ENCODE measurements at places on chromosomes 5 and 9. TPM values are rescaled to one million over a fixed set of nuclear protein-coding genes. Genes with fewer than 3 reads are reported as not detected.

- H3K4me3 ChIP-seq, result no peak overlapping the region
- no peak for DNase-seq
- no peaks in the 10 kb centered on the region for H3K36me3 ChIP-seq
- H3K4me1 ChIP-seq, result no peaks in the 10 kb centered on the region
- H3K27ac ChIP-seq, result no peak overlapping the region
Observed at GRCh38 chr9:115992834-115993233, 160.8 kb upstream of the PAPPA start.

Gene ADAMTS2
- 10.6 TPM for total RNA-seq

DNA sequence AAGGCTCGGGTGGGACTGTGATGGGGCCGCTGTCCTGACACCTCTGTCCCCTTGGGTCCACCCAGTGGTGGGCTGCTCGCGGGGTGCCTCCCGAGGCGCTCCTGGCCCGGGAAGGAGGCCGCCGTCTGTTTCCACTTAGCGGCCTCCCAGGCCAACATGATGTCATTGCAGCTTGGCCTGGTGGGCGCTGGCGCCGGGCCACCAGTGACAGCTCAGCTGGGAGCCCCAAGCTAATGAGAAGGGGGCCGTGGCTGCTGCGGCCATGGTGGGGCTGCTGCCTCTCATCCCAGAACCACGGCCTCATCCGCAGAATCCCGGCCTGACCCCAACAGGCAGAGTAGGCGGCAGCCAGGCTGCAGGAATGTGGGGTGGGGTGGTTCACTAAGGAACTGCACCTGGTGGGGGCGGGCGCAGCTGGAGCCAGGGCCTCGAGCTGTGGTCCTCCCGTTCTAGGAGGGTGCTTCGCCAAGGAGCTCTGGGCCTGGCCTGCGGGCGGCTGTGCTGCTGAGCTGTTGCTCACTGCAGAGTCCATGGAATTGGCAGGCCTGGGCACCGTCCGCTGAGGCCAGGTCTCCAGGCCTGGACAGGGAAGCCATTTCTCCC is 123.5 kb upstream of the COL5A1 start:
- DNase-seq, result no peak
- no peaks in the 10 kb centered on the region for H3K36me3 ChIP-seq
- H3K27me3 ChIP-seq, result no peaks in the 10 kb centered on the region
- H3K4me3 ChIP-seq, result no peak overlapping the region

Gene TAF1L
- not detected for total RNA-seq

GRCh38 chr5:146993876-146994530 is 115.4 kb upstream of the PPP2R2B start:
- DNase-seq, result no peak
- H3K27me3 ChIP-seq, result no peaks in the 10 kb centered on the region
- no peak overlapping the region for H3K4me3 ChIP-seq
- H3K36me3 ChIP-seq, result no peaks in the 10 kb centered on the region
- H3K27ac ChIP-seq, result no peak overlapping the region

DNA sequence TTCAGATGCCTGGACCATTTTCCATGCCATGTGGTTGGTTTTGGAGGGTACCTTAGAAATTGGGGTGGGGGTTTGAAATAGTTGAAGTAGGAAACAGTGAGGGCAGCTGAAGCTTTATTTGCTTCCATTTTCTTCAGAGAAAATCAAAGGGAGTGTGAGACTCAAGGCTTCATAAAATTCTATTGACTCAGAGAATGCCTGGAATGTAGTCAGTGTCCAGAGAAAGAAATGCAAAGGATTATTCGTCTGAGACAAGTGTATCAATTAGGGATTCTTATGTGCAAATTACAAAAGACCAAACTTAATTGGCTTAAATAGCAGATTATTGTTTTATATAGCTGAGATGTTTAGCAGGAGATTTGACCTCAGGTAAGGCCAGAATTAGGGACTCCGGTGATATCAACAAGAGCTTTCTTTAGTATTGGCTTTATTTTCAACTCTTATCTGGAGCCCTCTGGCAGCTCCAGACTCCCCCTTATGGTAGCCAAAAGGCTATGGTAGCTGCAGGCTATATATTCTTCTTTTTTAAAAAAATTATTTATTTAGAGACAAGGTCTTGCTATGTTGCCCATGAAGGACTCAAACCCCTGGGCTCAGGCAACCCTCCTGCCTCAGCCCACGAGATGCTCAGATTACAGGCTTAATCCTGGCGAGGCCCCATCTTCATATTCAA is 38.9 kb downstream of the PTTG1 start:
- H3K36me3 ChIP-seq, result no peaks in the 10 kb centered on the region
- no peak overlapping the region for H3K27ac ChIP-seq
- H3K27me3 ChIP-seq, result no peaks in the 10 kb centered on the region
- no peaks in the 10 kb centered on the region for H3K4me1 ChIP-seq
- H3K4me3 ChIP-seq, result no peak overlapping the region

DNA sequence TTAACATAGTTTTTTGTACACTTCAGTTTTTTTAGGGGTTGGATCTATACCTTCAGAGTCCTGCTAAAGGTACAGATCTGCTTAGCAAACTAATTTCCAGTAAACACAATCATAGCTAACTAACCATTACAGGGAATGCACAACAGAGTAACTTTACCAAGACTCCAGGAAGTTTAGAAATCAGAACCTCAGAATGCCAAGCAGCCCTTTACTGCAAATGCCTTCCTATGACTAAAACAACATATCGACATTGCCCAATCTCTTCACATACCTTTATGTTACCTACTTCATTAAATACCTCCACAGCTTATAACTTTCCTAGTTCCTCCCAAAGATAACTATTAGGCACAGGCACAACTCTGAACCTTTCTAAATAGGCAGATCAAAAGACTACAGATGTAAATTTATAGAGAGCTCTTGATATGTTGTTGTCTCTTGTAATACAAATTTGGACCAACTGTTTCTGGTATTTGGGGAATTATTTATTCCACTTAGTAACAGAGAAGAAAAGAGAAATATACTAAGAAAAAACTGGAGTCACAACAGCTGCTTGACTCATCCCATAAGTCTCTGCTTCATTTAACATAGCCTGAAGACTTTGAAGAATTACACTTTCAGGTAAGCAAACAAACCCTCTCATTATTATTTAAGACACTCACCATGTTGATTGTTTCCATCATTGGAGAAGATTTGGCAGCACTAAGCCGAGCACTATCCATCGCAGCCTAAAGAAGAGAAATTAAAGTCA is 46.0 kb upstream of the OR2K2 start:
- DNase-seq, result no peak
- no peak overlapping the region for H3K4me3 ChIP-seq
- no peaks in the 10 kb centered on the region for H3K4me1 ChIP-seq

GRCh38 chr5:123478546-123478945 is 33.4 kb upstream of the CSNK1G3 start:
- no peak overlapping the region for H3K27ac ChIP-seq
- DNase-seq, result no peak
- no peaks in the 10 kb centered on the region for H3K27me3 ChIP-seq
- H3K4me3 ChIP-seq, result no peak overlapping the region

DNA sequence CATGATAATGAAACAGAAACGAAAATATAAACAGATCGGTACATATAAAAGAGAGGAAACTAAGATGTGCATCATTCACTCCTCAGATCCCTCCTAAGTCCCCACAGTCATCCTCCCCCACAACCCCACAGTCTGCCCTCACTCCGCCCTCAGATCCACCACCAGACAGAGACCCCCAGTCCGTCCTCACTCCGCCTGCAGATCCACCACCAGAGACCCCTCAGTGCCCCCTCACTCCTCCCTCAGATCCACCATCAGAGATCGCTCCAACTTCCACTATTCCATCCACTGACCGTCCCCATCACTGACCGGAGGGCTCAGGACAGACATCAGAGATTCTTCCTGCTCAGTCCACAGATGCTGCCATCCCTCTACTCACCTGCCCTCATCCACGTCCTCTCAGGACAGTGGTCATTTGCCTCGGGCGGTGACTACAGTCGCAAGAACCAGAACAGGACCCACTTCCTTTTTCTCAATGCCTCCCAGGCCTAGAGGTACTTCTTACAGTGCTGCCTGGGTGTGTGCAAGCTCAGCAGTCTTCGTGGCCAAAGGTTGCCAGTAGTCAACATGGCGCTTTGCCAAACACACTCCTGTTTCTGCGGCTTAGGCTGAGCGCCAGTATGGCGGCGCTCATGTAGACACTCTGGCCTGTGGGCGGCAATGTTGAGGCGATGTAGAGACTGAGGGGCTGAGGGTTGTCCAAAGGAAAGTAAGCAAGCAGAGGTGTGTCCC is 8.3 kb upstream of the SPATA31C1 start:
- H3K36me3 ChIP-seq, result no peaks in the 10 kb centered on the region
- peak overlapping the region; percentile 51 for H3K4me3 ChIP-seq
- H3K4me1 ChIP-seq, result no peaks in the 10 kb centered on the region
- peak overlapping the region; percentile 73 for H3K27ac ChIP-seq
- no peaks in the 10 kb centered on the region for H3K27me3 ChIP-seq
- no peak for DNase-seq

DNA sequence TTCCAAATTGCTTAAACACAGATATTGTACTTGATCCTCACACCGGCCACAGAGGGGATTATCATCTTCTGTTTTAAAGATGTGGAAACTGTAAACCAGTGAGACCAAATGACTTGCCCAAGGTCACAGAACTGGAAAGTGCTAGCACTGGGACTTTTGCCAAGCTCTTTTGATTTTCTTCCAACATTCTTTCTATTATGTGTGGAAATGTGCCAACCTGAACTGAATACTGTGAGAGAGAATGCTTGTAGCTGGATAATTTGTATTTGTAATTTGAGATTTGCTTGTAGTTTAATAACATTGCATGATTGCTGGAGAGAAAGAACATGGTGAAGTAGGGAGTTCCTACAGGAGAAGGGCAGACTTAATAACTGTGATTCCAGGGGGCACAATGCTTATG is 977.9 kb upstream of the NUDT12 start:
- H3K36me3 ChIP-seq, result no peaks in the 10 kb centered on the region
- H3K4me1 ChIP-seq, result no peaks in the 10 kb centered on the region
- no peak overlapping the region for H3K27ac ChIP-seq
- no peak for DNase-seq

DNA sequence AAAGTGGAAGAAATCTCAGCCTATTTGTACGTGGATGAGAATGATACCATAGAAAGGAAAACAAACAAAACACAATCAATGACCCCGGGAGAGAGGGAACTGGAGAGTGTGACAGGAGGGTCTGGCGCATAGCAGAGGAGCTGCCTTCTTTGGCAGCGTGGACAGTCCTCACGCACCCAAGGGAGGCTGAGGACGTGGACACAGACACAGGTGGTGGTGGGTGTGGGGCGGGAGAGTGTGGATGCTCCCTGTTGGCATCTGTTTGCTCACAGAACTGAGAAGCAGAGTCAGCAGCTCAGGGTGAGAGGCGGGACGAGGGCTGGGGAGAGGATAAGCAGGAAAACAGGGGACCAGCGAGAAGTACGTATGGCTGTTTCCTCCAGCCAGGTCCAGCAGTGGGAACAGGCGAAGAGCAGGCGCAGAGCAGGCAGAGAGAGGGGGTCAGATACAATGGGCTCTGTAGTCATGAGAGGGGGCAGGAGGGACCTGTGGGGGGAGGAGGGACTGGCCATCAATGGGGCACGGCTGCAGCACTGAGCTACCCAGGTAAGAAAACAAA is 10.0 kb downstream of the CMBL start:
- H3K4me1 ChIP-seq, result no peaks in the 10 kb centered on the region
- H3K27ac ChIP-seq, result no peak overlapping the region
- no peak overlapping the region for H3K4me3 ChIP-seq
- H3K36me3 ChIP-seq, result no peaks in the 10 kb centered on the region

DNA sequence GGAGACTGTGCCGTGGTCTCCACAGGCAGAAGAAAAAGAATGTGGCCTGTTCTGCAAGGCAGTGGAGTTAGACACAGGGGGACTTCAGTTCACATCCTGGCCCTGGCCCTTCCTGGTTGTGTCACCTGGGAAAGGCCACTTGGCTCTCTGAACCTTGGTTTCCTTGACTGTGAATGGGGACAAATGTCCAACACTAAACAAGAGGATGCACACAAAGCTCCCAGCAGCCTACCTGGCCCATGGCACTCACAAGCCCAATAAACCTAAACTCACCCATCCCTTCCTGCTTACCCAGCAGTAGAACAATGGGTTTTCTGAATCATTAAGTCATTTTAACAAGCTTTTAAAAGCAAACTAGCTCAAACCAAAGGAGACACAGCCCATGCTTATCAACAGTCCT is 103.9 kb downstream of the FRMD3 start:
- no peaks in the 10 kb centered on the region for H3K36me3 ChIP-seq
- H3K4me1 ChIP-seq, result no peaks in the 10 kb centered on the region
- H3K4me3 ChIP-seq, result no peak overlapping the region
- no peak for DNase-seq
- no peaks in the 10 kb centered on the region for H3K27me3 ChIP-seq

Gene FAM78A
- 8.3 TPM for total RNA-seq

- no peaks in the 10 kb centered on the region for H3K36me3 ChIP-seq
- DNase-seq, result no peak
- no peak overlapping the region for H3K4me3 ChIP-seq
- H3K27me3 ChIP-seq, result no peaks in the 10 kb centered on the region
- no peak overlapping the region for H3K27ac ChIP-seq
- no peaks in the 10 kb centered on the region for H3K4me1 ChIP-seq
Observed at GRCh38 chr5:116454417-116454927, 120.2 kb downstream of the SEMA6A start.

Gene ENTR1
- 50.1 TPM for total RNA-seq

All from Peyer's patch (tissue), 4 donors.